NCI-H446 (cell line): ENCODE measurements at places on chromosomes 16 and 17.
A peak's percentile ranks its signal among the peaks of the same experiment; 100 is the strongest.

GRCh38 chr16:13130586-13130985, 229.2 kb downstream of the SHISA9 start:
- no peak for DNase-seq

GRCh38 chr17:13575922-13576419, 25.8 kb downstream of the HS3ST3A1 start:
- DNase-seq: no peak

GRCh38 chr16:84369938-84370627, 1.7 kb downstream of the ATP2C2 start:
- no peak for DNase-seq

- DNase-seq: no peak
Measured at GRCh38 chr16:73113336-73113735, 65.4 kb upstream of the ZFHX3 start.

DNA sequence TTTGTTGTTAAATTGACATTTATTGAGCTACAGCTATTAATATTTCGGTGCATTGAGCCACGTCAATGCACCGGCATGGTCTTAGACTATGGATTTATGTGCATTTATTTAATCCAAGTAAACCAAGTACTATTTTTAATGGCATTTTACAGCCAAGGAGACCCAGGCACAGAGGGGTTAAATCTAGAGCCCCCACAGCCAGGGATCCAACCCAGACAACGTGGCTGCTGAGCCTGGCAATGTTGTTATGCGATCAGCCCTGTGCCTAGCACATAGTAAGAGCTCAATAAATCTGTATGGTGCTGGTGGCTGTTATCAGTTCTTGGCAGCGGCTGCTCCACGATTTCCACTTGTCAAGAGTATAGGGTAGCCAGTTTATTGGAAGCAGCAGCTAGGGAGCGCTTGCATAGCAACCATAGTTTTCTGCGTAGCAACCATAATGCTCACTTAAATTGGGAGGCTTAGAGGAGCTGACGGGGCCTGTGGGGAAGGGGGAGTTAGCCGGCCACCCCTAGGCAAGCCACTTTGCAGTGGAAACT, 541 bp upstream of the RBBP6 start:
- DNase-seq: no peak

DNA sequence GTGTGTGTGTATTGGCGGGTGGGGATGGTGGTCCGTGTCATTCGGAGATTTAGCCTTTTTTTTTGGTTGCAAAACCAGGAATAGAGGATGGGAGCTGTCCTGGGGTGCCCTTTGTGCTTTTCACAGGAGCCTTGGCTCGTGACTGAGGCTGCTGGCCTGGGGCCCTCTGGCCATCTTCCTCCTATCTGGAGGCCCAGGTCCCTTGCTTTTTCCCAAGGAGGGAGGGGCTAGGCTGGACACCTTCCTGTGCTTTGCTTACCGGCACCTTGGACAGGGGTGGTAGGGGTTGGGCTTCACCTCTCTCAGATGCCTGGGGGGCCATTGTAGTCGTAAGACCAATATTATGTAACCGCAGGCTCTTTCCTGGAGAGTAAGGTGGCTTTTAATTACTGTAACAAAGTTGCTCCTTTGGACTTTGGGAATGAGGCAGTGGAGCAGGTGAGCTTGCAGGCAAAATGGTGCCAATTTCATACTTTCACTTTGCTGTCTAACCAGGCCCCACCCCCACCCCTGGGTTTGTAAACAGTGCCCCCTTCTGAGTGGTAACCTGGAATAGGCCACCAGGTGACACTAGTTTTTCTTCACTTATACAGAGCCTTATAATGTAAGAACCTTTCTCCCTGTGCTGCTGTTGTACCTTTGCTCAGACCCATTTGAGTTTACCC, 1.2 kb downstream of the DYNLL2 start:
- no peak for DNase-seq

GRCh38 chr17:29150161-29150560, 30.0 kb downstream of the MYO18A start:
- DNase-seq: no peak

GRCh38 chr17:79919164-79919585, 79.9 kb upstream of the CBX4 start:
- peak; percentile 72 for DNase-seq

GRCh38 chr16:17460890-17461289, 9.9 kb downstream of the XYLT1 start:
- DNase-seq: peak; percentile 26

DNA sequence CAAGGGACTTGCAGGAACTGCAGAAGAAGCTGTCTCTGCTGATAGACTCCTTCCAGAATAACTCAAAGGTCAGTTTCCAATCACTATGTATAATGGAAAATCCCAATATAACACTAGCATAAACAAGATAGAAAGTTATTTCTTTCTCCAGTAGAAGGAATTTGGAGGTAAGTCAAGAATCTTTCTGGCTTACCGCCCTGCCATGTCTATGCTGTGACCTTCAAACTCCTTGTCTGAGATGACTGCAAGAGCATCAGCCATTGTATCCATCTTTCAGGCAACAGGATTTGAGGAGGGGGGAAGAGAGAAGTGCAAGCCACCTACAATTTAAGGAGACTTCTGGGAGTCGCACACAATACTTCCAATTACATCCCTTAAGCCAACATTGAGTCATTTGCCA, 2.7 kb downstream of the LDAF1 start:
- no peak for DNase-seq

GRCh38 chr17:11816409-11816808, 180.9 kb downstream of the ZNF18 start:
- DNase-seq: no peak

DNA sequence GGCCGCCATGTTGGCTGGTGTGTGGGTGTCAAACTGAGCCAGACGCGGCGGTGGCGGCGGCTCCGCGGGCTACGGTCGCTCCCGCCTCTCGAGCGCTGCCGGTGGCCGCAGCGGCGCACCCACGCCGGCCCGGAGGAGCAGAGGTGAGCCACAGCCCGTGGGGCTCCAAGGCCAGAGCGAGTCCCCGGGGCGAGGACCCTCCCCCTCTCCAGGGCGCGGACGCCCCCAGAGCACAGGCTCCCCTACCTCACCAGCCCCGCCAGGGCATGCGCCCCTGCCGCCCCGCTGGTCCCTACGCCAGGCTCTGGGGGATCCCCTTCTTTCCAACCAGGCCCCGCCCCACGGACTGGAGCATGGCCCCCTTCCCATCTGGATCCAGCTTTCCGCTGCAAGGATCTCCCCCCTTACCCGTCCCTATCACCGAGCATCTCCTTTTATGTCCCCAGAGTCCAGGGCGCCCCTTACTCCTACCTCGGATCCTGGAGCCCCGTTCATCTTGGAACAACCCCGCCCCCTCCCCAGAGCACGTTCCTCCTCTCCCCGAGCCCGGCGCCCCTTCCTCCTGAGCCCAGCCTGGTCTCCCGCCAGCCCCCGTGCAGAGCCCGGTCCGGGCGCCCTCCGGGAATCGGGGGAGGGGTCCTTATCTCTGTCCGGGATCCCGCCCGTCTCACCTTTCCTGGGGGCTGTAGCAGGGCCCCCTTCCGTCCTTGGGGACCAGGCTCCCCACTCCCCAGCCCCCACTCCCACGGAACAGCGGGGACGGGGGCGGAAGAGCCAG, 412 bp downstream of the EPN2 start:
- DNase-seq: no peak

DNA sequence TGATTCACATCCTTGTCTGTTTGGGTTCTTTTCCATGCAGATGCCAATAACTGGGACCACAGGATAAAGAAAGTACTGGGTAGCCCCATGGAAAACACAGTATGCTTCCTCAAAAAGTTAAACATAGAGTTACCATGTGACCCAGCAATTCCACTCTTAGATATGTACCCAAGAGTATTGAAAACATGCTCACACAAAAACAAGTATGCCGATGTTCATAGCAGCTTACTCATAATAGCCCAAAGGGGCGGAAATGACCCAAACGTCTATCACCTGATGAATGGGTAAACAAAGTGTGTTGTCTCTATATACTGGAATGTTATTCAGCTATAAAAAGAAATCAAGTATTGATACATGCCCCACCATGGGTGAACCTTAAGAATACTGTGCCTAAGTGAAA, 55.4 kb downstream of the CYB5B start:
- DNase-seq: no peak

DNA sequence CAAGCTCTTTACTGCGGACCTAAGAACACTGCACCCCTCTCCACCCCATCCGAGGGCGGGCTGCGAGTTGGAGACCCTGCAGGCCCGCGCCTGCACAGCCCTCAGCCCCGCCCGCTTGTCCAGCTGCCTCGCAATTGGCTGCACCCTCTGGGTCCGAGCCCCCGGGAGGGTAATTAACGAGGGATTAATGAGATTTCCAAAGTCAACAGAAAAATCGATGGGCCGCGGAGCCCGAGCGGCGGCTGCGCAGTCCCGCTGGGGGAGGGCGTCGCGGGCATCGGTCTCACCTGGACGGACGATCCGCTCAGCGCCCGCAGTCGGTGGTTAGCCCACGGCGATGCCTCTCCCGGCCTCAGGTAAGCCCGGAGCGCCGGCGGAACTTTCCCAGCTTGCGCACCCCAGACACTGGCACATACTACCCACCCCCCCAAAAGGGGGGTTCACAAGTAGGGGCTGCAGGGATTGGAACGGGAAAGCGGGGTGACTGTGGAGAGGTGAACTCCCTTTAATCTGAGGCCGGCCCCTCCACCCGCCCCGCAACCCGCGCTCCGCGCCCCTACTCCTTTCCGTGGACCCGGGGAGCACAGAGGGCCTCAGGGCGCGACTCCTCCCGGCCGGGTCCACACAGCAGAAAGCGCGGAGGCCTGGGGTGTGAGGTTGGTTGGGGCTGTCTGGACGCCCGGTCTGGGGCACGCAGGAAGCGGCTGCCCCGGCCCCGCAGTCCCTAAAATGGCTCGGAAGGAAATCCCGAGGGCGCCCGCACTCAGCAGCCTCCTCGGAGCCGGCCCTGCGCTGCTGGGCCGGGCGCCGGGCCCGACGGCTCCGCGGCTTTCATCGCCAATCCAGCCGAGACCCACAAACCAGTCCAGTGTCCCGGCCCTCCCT, at the start of gene OTOP3:
OTOP3 (plus strand) TSS at position 314 of the 885 bp plus-strand sequence; CDS start at position 338, 24 bp downstream.
- no peak for DNase-seq

DNA sequence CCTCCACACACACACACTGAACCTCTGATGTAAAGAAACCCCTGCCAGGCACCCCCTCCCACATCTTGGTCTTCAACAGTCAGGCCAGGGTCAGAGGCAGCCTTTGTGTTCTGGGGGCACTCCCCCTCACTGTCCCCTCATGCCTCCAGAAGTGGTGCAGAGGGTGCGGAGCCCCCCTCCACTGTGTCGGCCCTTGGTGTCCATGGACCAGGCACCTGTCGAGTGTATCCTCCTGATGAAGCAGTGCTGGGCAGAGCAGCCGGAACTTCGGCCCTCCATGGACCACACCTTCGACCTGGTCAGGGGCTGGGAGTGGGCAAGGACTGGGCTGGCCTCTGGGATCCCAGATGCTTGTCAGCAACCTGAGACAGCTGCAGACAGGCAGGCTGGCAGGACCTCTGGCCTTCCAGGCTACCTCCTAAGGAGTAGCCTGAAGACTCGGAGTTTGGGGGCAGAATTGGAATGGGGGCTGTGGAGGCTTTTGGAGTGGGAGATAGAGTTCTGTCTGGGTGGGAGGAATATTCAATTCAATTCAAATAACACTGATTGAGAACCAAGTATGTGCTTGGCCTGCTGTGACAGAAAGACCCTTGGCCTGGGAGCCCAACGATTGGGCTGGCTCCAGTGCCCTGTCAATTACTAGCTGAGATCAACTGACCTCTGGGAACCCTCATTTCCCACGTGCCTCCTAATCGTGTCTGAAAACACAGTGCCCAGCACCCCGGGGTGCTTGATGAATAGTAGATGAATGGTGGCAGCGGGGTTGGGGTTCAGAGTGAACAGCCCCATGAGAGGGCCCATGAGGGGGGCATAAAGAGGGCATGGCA, 11.5 kb downstream of the GUCY2D start:
- no peak for DNase-seq

DNA sequence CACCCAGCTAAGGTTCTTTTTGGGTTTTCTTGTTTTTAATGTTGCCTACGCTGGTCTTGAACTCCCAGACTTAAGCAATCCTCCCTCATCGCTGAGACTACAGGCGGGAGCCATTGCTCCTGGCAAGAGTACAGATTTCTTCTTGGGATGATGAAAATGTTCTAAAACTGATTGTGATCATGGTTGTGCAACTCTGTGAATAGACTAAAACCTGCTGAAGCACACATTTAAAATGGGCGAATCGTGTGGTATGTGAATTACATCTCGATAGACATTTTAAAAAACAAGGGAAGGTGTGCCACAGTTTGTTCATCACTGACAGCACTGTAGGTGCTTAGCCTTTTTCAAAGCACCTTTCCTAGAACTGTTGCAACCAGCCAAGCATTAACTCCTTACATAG, 48.8 kb upstream of the CDH3 start:
- DNase-seq: no peak

- DNase-seq: no peak
Measured at GRCh38 chr17:42766124-42766523, 5.1 kb downstream of the RAMP2 start.

GRCh38 chr17:74262601-74263000, 11.4 kb upstream of the DNAI2 start:
- DNase-seq: no peak

DNA sequence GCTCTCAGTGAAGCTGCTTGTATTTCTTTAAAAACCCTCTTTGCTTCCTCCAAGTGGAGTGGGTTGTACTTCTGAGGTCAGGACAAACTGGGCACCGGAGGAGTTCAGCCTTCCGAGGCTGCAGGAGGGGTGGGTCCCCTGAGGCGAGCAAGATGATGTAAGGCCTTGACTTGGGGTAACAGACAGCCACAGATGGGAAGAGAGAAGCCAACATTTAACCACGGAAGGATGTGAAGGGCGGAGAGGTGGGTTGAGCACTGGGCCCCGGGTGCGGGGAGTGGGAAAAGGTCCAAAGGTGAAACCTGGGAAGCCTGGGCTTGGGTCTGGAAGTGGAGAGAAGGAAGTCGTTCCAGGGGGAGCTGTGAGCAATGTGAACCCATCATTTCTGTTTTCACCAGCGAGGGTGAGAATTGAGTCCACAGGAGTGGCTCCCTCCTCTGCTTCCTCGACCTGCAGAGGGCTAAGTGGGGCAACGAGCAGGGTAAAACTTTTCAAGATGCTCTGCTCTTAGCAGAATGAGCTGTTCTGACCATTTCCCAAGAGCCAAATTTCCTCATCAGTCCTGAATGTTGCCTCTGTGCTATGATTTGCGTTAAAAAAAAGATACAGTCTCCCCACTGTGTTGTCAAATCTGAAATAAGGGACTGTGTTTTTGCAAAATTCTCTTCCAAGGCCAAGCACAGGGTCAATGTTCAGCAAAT, 137.7 kb upstream of the CRHR1 start:
- no peak for DNase-seq

DNA sequence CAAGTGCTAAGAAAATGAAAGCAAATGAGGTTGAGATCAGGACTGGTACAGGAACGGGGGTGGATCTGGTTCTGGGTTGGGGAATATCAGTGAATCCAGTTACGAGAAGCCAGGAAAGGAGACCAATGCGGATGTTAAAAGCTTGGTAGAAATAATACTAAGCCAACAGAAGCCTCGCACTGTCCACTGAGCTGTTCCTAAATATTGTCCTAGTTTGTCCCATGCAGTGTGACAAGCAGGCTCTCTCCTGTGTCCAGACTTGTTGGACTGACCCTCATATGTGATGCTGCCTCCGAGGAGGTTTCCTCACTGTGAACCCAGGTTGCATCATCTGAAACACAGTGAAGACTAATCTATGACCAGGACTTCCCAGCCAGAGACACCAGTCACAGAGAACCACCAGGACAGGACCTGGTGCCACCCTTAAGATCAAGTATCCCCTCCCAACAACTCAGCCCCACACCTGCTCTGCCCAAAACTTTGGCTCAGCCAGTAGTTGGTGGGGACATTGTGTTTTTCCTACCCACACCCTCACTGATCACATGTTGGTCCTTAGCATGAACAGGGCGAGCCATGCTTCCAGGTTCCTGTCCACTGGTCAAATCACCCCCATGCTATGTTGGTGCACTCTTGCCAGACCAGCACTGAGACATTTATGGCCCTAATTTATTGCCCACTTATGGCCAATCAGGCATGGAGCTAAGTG, 32.7 kb upstream of the SCNN1B start:
- DNase-seq: no peak
